Neural crest cell (in vitro differentiated cells): ENCODE measurements at places on chromosomes 1 and 21. TPM values are rescaled to one million over a fixed set of nuclear protein-coding genes. Genes with fewer than 3 reads are reported as not detected.
A peak's percentile ranks its signal among the peaks of the same experiment; 100 is the strongest.

The OLFM3 gene
- 0.23 and 0.25 TPM in 2 replicates for total RNA-seq

DNA sequence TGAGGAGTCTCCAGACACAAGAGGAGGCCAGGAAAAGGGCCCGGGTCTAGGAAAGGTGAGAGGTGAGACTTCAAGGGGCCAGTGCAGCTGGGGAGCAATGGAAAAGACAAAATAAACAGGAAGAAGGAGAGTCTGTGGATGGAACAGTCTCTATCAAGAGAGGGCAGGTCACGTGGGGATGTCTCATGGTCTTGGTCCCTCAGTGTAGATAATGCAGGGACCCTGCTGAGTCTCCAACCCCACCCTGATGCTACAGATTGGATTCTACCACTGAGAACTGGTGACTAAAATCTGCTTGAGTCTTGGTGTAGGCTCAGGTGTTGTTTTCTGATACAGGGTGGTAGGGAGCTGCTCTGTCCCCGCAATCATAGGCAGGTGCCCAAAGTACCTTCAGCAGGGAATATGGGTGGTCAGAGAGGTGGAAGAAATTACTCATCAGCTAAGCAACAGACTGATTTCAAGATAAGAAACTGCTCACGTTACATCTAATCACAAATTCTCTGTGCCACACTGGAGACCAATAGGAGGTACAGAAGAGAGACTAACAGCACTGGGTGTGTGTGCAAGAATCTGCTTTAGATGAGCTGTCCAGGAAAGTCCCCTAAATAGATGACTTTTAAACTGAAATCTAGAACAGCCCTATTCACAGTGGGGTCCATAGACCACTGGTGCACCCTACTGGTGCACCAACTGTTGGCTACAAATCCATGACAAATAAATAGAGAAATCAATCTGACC is 101.5 kb upstream of the TLR5 start:
- no peak for DNase-seq
- H3K4me3 ChIP-seq: no peak overlapping the region
- H3K27ac ChIP-seq: no peak overlapping the region
- H3K4me1 ChIP-seq: no peaks in the 10 kb centered on the region
- H3K36me3 ChIP-seq: peaks cover 2% of the 10 kb centered on the region
- H3K27me3 ChIP-seq: peaks cover 3% of the 10 kb centered on the region

DNA sequence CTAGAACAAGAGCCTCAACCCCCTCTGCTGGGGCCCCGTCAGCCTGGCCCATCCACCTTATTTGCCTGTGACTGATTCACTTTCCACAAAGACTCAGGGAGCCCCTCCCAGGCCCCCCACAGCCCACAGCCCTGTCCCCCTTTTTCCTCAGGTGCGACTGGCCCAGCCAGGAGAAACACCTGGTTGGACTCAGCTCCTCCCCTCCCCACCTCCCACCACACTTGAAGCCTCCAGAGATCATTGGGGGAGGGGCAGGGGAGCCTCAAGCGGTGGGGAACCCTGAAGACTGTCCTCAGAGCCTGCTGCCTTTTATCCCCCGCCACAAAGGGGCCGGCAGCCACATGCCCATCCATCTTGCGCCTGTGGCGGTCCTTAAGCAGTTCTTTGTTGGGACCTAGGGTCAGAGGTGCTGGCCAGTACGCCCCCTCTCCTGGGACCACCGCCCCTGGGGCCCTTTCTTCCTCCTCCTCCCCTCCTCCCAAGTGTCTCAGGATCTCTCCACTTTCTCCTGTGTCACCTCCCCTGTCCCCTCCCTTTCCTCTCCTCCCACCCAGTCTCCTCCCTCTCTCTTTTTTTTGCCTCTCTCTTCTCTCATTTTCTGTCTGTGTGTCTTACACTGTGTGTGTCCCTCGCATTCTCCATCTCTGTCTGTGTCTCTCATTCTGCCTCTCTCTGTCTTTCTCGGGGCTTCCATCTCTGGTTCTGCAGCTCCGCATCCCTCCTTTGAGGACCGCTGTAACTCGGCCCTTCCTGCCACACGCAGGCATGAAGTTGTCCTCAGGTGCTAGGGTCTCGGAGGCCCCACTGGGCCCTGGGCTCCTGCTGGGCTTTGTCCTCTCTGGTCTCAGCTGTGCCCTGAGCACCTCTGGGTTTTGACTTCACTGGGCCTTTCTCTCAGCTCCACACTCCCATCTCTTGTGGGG is 12.2 kb downstream of the CRABP2 start:
- H3K27me3 ChIP-seq: peaks cover 12% of the 10 kb centered on the region
- DNase-seq: peak; percentile 72
- H3K27ac ChIP-seq: peak overlapping the region; percentile 93
- H3K36me3 ChIP-seq: peaks cover 4% of the 10 kb centered on the region

GRCh38 chr1:16153999-16154673 is 1.7 kb downstream of the EPHA2 start:
- DNase-seq: no peak
- H3K27ac ChIP-seq: no peak overlapping the region
- peaks cover 38% of the 10 kb centered on the region for H3K4me1 ChIP-seq
- no peaks in the 10 kb centered on the region for H3K27me3 ChIP-seq
- H3K36me3 ChIP-seq: no peaks in the 10 kb centered on the region

GRCh38 chr1:239717097-239717917 is 330.9 kb downstream of the CHRM3 start:
- no peak for DNase-seq
- H3K36me3 ChIP-seq: no peaks in the 10 kb centered on the region
- no peaks in the 10 kb centered on the region for H3K27me3 ChIP-seq
- H3K4me3 ChIP-seq: no peak overlapping the region
- no peak overlapping the region for H3K27ac ChIP-seq
